ENCODE measurements at places on chromosomes 13 and 19.

DNA sequence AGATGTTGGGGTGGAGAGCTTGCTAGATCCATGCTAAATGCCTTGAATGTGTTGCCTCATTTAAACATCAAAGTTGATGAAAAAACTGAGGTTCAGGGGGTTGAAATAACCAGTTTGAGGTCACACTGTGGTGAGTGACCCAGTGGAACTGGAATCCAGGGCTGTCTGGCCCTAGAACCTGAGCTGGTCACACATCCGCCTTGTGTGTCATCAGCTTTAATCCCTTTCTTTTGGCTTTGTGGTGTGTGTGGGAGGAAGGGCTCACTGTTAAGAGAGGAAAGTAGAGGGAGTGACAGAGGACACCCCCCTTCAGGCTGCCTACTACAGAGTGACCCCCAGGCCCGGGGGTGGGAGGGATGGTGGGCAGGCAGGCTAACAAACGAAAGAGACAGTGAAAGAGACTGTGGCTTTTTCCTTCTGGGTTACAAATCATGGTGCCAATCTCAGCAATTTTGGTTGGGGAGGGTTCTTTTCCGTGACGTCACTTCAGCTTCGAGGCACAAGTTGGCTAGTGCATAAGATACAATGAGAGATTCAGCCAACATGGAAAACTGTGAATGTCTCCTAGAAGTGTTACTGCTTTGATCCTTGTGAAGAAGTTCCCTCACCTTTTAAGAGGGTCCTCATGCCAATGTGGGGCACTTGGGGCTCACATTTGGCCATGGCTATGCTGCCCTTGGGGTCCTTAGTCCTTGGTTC, 164.9 kb downstream of the DLEU7 start:
- DNase-seq = no peak

- no peak for DNase-seq
Observed at GRCh38 chr19:51164215-51164614, 22.1 kb downstream of the SIGLEC7 start.

GRCh38 chr19:48963371-48964204, 1.5 kb upstream of the FTL start:
- peak; percentile 83 for DNase-seq

DNA sequence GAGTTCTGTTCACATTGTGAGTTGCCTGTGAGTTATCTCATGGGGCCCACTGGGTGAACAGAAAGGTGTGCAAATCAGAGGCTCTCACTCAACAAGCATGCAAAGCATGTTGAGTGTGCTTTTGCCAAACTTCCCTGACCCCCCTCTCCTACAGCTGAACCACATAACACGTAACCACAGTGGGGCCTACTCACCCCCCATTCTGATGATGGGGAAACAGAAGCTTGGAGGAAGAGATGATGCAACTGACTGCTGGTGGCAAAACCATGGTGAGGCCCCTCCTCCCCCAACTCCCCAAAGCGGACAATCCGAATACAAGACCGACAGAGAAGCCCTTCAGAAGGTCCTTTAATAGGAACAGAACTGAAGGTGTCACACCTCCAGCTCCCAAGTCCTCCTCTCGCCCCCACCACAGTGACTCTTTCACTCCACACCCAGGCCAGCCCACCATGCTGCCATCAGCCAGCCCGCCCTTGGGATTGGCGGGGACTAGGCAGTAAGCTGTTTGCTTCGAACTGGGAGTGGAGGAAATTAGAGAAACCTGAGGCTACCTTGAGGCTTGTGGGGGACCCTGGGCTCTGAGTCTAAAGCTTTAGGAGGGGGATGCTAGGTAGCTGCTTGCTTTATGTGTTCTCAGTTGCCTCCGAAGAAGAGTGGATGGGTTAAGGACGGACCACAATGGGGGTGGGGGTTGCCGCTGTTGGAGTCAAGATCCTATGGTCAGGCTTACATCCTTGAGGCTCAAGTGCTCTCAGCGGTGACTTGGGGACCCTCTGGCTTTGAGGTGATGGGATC, 3.8 kb downstream of the ZNF784 start:
- no peak for DNase-seq

DNA sequence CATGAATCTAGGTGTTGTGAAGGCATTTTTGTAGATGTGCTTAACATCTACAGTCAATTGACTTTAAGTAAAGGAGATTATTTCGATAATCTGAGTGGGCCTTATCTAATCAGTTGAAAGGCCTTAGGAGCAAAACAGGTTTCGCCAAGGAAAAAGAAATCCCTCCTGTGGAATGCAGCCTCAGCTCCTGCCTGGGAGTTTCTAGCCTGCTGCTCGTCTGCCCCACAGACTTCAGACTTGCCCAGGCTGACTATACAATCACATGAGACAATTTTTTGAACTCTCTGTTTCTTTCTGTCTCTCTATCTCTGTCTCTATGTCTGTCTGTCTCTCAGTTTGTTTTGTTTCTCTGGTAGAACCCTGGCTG, 312.5 kb downstream of the OLFM4 start:
- DNase-seq = no peak

GRCh38 chr13:43347877-43348276, 324.5 kb downstream of the DNAJC15 start:
- no peak for DNase-seq

DNA sequence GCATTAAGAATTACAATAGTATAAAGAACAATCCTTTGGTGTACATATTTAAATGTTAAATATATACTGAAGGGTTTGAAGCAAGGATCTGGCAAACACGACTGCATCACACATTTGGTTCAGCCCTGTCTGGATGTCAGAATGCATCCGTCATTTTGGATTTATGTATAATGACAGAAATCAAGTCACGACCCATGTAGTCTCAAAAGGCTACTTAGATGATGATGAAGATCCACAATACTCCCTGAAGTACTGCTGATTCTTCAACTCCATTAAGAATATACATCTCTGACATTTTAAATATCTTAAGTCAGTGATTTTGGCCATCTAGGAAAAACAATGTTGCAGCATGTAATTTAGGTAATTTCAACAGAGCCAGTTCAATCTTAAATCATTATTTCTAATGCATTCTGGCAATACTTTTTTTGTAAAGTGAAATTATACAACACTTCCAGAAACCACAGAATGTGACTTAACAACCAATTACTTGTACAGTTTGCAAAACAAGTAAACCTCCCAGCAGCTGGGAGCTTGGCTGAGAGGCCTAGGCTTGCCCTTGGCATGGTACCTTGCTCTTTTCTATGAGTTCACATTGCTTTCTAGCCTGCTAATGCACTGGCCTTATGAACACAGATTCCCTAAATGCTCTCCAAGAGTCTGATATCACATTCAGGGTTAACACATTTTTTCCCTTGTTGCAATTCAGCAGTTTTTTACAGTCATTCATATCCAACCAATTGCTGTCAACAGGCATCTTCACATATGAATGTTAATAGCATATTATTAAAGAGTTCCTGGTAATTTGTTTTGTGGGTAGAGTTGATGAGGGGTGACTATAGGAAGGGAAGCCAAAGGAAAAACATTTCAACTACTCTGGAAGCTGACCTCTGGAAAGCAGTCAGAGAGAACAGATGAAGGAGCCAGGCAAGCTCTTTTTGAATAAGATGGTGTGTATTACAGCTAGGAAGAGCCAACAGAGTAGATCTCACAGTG, 175.2 kb downstream of the ENOX1 start:
- no peak for DNase-seq

- no peak for DNase-seq
Observed at GRCh38 chr19:34818270-34818669, 45.3 kb upstream of the ZNF599 start.

DNA sequence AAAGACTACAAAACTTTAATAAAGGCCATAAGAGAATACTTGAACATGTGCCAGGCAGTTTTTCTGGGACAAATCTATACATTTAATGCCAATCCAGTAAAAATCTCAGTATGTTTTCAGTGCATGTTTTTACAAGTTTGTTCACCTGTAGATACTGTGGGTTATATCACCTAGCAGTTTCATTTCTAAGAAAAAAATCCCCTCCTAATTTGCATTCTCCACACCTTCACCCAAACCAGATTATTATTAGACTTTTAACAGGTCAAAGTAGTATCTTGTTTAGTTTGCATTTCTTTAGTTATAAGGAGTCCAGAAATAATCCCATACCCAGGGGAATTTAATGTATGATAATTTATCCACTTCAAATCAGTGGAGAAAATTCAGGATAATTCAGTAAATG, 17.0 kb upstream of the LPAR6 start:
- no peak for DNase-seq
